ENCODE measurements at places on chromosomes 13 and 19.
A peak's percentile ranks its signal among the peaks of the same experiment; 100 is the strongest.

- DNase-seq, result no peak
These were observed 11.4 kb downstream of the ZNF708 start for GRCh38 chr19:21317821-21318220.

DNA sequence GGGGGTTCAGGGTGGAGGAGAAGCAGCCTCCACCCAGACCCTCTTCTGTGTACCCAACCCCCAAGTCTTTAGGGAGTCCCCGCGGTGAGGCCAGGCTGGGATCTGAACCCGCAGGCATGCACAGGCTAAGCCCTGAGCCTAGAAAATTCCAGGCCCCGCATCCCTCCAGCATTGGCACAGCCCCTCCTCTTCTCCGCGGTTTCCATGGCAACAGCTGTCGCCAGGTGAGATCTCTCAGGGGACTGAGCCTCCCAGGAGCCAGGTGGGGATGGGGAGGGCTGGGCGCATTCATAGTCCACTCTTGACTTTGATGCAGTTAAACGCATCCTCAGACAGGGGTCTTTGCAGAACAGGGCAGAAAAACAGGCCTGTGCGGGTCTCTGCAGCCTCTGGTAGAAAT, 48.3 kb upstream of the USP29 start:
- no peak for DNase-seq

- DNase-seq, result no peak
These were observed 1500.4 kb upstream of the MIR17HG start for GRCh38 chr13:89846926-89847585.

DNA sequence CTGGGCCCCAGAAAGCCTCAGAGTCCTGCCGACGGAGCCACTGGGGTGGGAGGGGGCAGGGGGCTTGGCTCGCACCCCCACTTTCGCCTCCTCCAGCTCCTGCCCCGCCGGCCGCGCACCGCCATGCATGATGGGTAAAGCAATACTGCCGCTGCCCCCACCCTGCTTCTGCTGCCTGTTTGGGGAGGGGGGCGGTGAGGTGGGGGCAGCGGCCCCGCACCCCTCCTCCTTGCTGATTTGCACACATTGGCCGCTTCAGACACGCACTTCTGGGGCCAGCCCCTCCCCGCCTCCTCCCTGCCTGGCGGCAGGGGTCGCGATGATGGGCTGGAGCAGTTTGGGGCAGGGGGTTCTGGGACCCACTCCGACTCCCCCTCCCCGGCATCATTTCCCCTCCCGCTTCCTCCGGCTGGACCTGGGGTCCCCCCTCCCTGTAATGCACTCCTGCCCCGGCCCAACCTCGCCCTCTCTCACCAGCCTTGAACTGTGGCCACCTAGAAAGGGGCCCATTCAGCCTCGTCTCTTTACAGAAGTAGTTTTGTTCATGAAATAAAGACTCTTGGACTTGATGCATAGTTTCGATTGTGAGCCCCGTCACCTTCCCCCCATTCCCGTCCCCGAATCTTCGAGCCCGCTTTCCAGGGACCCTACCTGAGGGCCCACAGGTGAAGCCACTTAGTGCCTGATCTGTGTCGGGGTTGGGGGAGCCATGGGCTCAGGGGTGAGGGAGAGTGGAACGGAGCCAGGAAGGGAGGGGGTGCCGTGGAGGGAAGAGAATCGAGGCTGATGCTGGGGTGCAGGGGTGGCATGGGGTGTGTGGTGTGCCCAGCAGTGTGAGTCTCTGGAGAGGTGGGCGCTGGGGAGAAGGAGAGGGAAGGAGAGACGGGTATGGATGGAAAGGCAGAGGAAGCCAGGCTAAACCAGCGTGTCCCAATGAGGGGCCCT, 1.4 kb upstream of the HPN start:
- DNase-seq, result no peak

DNA sequence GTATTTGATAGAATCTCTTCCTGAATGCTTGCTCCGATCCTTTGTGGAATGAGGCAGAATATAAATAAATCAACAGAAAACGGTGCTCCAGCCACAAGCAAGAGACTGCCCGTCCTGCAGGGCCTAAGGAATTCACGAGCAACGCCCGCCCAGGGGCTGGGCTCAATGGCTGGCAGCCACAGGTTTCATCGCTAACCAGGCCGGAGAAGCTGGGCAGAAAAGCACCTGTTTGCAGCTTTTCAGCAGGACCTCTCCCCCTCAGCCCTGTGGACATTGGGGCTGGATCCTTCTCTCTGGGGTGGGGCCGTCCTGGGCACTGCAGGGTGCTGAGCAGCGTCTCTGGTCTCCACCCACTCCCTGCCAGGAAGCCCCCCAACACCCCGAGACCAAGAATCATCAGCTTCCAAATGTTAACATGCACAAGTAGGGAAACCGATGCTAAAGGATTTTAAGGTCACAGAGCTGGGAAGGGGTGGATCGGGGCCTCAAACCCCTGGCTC, 102.5 kb downstream of the GADD45B start:
- peak; percentile 52 for DNase-seq

- DNase-seq, result no peak
These were observed 164.8 kb upstream of the KL start for GRCh38 chr13:32851083-32852069.

DNA sequence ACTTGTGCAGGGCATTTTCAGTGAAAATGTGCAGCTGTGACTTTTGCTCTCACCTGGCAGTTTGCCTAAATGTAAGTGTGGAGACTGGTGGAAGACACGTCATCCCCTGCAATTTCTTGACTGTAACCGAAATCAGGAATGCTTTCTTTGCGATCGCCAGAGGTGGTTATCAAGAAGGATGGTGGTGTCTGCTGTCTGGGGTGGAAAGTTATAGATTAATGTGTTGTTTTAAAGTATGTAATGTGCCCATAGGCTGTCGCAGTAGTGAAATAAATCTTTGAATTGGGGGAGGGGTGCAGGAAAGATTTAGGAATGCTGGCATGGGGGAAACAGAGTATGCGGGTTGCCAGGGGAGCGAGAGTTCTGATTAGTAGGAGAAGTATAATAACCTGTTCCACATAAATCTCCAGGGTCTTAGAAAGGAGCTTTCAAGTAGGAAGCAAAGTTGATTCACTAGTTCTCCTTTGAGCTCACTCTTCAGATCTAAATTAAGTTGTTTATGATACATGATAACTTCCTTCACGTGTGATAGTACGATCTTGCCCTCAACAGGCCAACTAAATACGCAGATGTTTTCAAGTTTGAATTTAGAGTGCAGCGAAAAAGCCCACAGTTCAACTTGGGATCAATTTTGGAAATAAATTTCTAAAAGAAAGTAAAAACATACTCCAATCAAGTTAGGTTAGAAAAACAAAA, 1520.0 kb upstream of the SLC10A2 start:
- DNase-seq, result peak; percentile 11

GRCh38 chr13:42036711-42037110, 11.7 kb upstream of the DGKH start:
- DNase-seq, result no peak

DNA sequence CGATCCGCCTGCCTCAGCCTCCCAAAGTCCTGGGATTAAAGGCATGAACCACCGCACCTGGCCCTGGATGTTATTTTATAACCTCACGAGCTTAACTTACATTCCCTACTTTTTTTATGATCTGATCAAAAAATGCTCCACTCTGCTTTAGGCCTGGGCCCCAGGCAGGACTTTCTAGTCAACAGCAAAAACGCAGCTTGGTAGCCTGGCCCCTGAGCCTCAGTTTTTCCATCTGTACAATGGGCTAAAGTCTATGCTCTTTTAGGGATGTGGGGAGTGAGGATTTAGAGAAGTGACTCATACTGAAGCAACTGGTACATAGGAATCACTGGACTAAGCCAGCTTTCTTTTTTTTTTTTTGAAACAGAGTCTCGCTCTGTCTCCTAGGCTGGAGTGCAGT, 11.9 kb upstream of the PIK3R2 start:
- no peak for DNase-seq

GRCh38 chr19:39596911-39597310, 5.4 kb upstream of the LGALS13 start:
- no peak for DNase-seq

GRCh38 chr13:104246955-104247354, 1180.7 kb upstream of the SLC10A2 start:
- DNase-seq, result no peak

- no peak for DNase-seq
These were observed 5.7 kb downstream of the MIDN start for GRCh38 chr19:1254081-1254527.

GRCh38 chr19:39199025-39199424, 2.3 kb downstream of the NCCRP1 start:
- peak; percentile 14 for DNase-seq

- no peak for DNase-seq
These were observed 17.3 kb downstream of the SIGLEC8 start for GRCh38 chr19:51440846-51441409.

DNA sequence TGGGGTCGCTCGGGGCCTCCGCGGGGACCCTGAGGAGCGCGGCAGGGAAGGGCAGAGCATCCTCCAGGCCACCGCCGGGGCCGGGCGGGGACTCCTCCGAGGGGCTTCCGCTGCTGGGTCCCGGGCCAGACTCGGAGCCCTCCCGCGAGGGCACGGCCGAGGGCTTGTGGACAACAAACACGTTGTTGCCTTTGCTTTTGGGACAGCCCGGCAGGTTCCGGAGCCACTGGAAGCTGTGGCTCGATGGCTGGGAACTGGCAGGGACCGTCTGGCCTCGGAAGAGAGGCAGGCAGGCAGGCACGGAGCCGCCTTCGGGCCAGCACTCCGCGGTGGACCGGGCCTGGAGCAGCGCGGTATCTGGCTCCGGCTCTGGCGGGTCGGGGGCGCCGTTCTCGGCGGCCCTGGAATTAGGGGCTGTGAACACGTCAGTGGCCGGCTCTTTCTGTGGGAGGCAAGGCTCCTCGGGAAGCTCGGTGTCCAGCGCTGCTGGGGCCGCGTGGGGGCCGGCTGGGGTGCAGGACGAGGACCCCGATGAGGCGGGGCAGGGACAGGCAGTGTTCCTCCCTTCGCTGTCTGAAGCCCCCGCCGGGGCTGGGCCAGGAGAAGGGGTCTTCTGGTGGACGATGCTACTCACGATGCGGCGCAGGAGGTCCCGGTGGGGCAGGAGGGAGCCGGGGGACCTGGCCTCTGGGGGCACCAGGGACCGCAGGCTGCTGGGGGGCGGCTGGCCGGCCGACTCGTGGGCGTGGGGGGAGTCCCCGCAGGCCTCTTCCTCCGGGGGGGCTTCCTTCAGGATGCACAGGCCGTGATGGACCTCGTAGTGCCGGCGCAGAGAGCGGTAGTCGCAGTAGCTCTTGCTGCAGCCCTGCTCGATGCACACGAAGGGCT, 27.6 kb downstream of the ZNF541 start:
- DNase-seq, result no peak

GRCh38 chr19:51457351-51458013, 772 bp downstream of the SIGLEC8 start:
- DNase-seq, result no peak

- no peak for DNase-seq
These were observed 585 bp downstream of the MAP1S start for GRCh38 chr19:17719730-17720400.

DNA sequence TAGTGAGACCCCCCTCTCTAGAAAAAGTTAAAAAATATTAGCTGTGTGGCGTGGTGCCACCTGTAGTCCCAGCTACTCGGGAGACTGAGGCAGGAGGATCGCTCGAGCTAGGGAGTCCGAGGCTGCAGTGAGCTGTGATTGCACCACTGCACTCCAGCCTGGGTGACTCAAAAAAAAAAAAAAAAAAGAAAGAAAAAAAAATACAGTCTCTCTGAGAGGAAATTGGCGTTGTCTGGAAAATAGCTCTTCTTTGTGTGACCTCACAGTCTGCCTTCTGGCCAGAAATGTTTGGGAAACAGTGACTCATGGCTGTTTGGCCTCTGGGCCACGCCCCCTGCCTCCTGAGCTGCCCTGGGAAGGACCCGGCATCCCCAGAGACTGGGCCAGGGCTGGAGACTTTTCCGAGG, 10.7 kb downstream of the MARCHF2 start:
- peak; percentile 83 for DNase-seq

- DNase-seq, result peak; percentile 17
These were observed 642 bp downstream of the ZNF571 start for GRCh38 chr19:37593996-37594303.

DNA sequence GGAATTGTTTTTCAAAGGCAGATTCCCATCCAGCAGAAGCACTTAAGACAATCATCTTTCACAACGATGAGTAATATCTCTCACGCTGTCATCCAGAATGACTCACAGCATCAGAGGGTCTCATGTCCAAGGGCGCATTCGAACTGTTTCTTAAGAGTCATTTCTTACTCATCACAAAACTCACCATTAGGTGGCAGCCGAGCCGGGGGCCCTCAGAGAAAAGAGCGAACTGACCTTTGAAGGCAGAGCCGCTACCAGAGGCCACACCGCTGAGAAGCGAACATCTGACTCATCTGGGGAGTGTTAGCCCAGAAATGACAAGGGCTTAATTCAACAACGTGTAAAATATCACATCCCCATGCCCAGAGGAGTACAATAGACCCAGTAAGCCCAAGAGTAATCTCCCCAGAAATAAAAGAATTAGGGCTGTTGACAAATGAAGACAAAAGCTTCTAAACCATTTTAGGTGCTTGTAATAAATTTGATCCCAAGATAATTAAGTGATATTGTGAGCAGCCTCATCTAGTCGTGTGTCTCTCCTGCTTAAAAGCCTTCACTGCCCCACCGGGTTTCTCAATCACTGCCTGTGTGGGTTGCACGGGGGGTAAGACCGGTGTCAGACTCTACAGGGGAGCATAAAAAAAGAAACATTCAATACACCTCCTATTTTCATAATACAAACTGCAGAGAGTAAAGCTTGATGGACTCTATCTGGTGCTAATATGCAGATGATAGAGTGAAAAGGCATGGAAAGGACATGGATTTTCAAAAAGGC, 96.2 kb downstream of the CYSLTR2 start:
- DNase-seq, result peak; percentile 79

- no peak for DNase-seq
These were observed 871 bp upstream of the ZNF583 start for GRCh38 chr19:56403261-56403660.

DNA sequence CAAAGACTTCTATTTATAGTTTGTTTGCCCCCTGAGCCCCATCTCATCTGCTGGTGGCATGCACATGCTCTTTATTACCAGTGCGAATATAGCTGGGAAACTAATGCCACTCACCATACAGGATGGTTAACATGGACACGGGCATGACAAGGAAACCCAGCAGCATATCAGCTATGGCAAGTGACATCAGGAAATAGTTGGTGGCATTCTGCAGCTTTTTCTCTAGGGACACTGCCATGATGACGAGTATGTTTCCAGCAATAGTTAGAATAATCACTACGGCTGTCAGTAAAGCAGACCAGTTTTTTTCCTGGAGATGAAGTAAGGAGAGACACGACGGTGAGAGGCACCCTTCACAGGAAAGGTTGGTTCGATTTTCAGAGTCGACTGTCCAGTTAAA, 1.5 kb downstream of the HTR2A start:
- DNase-seq, result no peak

DNA sequence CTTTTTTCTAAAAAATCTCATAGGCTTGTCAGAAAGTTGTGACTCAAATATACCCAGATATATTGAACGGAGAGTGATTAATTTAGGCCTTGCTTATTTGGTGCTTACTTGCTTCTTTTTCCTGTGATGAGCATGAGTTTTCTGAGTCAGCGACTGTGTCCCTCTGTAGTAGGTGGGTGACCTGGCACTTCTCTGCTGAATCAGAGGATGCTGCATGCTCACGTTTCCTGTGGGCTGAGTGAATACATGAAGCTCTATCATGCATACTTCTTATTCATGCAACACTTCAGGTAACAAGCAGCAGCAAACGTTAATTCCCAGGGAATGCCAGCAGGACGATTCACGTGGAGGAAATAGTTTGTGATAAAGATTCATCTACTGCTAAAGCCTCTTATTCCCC, 245.0 kb downstream of the KLF5 start:
- no peak for DNase-seq

- DNase-seq, result no peak
These were observed 261.8 kb downstream of the TBC1D4 start for GRCh38 chr13:75220238-75220542.
